ENCODE measurements at places on chromosomes 3 and 15.

GRCh38 chr3:175121225-175121624 is 262.1 kb downstream of the NAALADL2 start:
- no peak for DNase-seq

DNA sequence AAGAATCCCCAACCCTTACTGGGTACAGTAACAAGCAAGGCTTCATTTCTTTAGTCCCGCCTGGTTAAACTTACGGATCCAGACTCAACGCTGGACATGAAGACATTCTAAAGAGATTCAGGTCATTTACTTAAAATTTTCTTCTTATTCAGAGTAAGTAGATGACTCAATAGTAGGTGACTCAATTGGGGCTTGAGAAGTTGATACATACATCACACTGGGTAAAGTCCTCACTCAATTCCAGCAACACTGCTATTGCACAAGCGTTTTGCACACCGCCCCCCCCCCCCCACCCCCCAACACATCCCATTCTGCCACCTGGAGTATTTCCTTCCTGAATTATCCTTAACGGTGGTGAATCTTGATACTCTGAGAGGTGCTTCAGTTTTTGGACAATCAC is 610.0 kb downstream of the FOXP1 start:
- no peak for DNase-seq

- no peak for DNase-seq
These were observed 17.6 kb downstream of the EMC7 start for GRCh38 chr15:34084086-34084485.

DNA sequence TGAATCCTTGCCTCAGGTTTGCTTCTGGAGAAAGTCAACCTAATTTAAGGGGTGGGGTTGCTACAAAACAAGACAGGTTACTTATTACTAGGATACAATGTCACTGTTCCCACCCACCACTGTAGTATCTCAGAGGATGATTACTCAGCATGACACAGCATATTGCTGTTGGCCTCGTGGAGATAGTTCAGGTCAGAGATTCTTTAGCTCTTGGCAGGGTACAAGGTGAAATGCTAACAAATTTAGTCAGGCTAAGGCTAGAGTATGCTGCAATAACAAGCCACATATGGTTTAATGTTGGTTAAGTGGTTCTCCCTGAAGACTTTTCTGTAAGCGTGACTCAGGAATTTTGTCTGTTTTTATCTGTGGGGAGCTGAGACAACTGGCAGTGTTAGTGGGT is 161.8 kb downstream of the EDEM1 start:
- DNase-seq = no peak

GRCh38 chr3:129665024-129665768 is 58.7 kb upstream of the PLXND1 start:
- no peak for DNase-seq

- no peak for DNase-seq
These were observed 61.2 kb upstream of the CTNNB1 start for GRCh38 chr3:41138146-41138545.

Data from D721Med (cell line).